Ovary (tissue), 10 donors: ENCODE measurements at places on chromosomes 6 and 20. TPM values are rescaled to one million over a fixed set of nuclear protein-coding genes. Genes with fewer than 3 reads are reported as not detected.

- no peak for DNase-seq
Observed at GRCh38 chr6:14450578-14450977, 333.0 kb downstream of the CD83 start.

DNA sequence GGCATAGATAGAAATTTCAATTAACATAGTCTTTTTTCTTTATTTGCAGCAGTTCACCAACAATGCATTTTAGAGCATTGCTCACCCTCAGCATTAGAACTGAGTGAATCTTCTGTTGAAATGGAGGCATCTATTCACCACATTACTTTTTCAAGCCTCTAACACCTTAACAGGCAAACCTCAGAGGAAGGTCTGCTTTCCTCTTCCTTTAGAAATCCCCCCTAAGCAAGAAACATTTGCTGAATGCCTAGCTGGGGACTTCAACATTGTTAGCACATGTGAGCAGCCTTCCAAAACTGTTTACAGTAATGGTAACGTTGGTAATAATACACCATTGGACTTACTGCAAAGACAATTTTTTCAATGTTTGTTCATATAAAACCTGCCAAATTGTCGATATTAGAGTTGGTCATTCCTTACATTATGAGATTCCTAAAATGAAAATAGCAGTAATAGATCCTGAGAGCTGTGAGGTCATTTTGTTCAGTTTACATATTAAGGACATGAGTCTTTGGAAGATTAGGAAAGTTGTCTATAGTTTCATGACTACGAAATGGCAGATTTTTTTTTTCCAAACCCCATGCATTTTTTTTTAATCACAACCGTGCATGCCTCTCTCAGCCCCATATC, 20.6 kb upstream of the AKIRIN2 start:
- no peak for DNase-seq

DNA sequence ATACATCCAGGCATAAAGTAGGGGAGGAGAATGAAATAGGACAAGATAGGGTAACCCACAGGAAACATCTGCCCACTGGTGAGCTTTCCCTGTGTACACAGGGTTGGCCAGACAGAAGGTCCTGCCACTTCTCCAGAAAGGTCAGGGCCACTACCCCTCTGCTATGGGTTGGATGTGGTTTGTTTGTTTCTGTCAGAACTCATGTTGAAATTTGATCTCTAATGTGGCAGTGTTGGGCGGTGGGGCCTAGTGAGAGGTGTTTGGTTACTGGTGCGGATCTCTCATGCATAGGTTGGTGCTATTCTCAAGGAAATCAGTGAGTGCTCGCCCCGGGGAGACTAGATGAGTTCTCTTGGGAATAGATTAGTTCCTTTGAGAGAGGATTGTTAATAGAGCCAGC, 15.6 kb upstream of the MAS1 start:
- no peak for DNase-seq

- DNase-seq: no peak
Observed at GRCh38 chr6:101883505-101883904, 490.0 kb downstream of the GRIK2 start.

GRCh38 chr6:24412294-24412693, 9.6 kb downstream of the MRS2 start:
- DNase-seq: no peak

DNA sequence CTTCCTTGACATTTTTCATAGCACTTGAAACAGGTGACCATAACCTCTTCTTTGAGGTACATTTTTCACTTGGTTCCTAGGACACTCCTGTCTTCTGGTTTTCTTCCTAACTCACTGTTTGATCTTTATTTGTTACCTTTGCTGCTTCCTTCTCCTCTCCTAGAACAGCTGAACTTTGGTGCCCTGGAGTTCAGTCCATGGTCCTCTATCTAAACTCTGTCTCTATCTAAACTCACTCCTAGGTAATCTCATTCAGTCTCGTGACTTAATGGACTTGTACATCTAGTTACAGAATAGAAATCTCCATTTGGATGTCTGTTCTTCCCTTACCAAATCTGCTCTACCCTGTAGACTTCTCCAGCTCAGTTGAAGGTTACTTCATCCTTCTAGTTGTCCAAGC, 73.7 kb downstream of the SHPRH start:
- no peak for DNase-seq

DNA sequence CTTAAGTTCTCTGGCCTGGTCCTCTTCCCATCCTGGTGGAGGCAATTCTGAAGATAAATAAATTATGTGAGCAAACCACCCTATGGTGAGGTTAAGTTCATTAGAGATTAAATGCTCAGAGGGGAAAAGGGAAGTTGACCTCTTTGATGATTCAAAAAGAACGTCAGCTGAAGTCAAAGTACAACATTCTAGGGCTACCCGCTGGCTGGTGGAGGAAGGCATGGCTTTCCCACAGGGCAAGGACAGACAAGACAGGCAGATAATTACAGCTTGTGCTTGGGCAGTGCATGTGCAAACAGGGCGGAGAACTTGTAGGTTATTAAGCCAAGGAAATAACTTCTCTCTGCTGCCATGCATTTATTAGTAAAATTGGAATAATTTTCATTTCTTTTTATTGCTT, 91.0 kb upstream of the SLC24A3 start:
- no peak for DNase-seq

The SLC35D3 gene
- total RNA-seq: not detected

- peak; percentile 50 for DNase-seq
Observed at GRCh38 chr20:50333812-50334211, 143.2 kb downstream of the CEBPB start.

- DNase-seq: no peak
Observed at GRCh38 chr20:24149881-24150307, 161.3 kb upstream of the GGTLC1 start.

GRCh38 chr6:69280858-69281257, 516.0 kb downstream of the LMBRD1 start:
- DNase-seq: no peak

DNA sequence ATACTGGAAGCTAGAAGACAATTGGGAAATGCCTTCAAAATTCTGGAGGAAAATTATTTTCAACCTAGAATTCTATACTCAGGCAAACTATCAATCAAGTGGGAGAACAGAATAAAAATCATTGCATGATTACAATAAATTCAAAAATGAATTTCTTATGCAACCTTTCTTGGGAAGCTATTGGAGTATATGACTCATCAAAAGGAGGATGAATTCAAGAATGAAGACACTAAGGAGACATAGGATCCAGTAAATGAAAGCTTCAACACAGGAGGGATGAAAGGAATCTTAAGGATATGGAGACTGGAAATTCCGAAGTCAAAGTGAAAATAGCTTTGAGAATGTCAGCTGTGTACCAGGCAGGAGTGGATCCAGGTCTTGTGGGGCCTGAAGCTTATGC, 12.6 kb upstream of the UBR2 start:
- DNase-seq: no peak

GRCh38 chr6:144378437-144378836, 93.3 kb downstream of the UTRN start:
- DNase-seq: no peak

The TRERF1 gene
- 11.7 TPM for total RNA-seq

GRCh38 chr20:2165871-2166270, 64.2 kb downstream of the STK35 start:
- DNase-seq: no peak

DNA sequence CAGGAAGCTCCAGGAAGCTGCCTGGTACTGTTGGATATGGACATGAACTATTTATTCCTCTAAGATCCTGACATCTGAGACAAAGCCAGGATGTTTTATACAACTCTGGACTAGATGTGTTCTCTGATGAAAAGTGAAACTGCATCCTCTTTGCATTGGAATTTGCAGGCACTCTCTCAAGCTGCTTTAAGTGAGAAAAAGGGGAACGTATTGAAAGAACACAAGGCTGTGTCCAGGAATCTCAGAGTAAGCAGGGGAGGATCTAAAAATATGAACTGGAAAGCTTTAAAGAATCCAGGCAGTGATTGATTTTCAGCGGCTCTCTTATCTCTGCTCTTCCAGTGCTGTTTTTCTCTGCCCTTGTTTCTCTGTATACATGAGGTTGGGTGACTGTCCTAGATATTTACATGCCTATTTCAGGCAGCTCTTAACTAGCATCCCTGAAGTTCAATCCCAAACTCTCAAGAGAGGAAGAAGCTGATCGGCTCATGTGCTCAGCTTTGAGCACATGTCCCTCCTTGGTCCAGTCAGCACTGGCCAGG, 193.8 kb downstream of the PLCB4 start:
- no peak for DNase-seq

DNA sequence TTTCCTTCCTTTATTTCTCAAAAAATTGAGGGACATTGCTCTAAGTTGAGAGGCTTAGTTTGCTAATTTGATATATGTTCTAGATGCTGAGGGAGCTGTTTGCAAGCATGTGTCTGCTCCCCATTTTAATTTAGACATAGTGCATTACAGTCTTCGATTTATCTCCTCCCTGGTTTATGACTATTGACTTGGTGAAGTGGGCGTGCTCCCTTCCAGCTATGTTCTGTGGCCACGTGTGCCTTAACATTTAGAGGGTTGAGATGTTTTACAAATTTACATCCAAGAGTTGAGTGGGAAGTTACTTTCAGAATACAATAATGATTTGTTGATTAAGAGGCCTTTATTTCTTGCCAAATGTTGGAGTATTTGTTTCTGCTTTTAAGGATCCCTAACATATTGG, 48.2 kb downstream of the KLHL32 start:
- DNase-seq: no peak

The TP53TG5 gene
- total RNA-seq: 0.42 TPM

DNA sequence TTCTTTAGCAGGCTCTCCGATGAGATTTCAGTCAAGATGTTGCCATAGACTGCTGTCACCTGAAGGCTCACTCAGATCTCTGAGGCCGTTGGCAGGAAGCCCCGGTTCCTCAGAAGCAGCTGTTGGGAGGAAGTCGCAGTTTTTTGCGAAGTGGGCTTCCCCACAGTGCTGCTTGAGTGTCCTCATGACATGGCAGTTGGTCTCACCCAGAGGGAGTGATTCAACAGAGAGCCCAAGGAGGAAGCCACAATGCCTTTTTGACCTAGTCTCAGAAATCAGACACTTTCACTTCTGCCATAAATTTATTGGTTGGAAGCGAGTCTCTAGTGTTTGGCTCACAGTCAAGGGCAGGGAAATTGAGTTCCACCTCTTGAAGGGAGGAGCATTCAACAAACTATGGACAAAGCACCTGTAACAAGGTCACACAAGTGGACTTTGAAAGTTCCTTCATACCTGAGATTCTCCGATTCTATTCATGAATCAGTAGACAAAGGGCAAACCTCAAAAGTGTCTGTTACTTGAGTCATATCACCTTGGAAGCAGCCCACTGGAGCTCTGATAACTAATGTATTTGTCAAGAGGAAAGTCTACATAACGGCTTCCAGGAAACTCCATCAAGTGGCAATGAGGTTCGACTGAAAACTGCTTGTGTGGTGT, 208.3 kb downstream of the TASP1 start:
- DNase-seq: no peak

- no peak for DNase-seq
Observed at GRCh38 chr6:16873698-16874097, 112.4 kb upstream of the ATXN1 start.

GRCh38 chr6:103797738-103798137, 1062.0 kb downstream of the HACE1 start:
- no peak for DNase-seq

- no peak for DNase-seq
Observed at GRCh38 chr6:95328231-95328630, 249.1 kb upstream of the MANEA start.

DNA sequence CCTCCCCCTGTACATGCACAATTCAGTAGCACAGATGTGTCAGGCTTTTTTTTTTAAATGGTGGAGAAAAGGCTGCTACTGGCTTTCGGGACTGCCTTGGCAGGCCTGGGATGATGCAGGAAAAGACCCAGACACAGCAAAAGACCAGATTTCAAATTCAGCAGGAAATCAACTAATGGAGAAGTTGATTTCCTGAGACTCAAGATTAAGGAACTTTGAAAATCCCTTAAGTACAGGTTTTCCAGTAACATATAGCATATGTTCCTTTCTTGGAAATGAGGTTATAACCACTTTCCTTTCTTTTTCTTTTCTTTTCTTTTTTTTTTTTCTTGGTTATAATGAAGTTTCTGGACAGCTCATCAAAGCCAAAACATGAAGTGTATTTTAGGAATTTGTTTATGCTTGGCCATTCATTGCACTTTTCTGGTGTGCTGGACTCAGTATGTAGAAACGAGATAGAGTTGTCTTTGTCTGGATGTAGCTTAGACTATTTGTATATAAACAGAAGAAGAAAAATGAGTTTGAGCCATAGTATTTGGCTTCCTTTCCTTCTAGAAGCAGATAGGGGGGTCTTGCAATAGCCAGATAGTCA, 119.4 kb downstream of the SASH1 start:
- no peak for DNase-seq

GRCh38 chr6:161701056-161701455, 427.2 kb upstream of the AGPAT4 start:
- no peak for DNase-seq

DNA sequence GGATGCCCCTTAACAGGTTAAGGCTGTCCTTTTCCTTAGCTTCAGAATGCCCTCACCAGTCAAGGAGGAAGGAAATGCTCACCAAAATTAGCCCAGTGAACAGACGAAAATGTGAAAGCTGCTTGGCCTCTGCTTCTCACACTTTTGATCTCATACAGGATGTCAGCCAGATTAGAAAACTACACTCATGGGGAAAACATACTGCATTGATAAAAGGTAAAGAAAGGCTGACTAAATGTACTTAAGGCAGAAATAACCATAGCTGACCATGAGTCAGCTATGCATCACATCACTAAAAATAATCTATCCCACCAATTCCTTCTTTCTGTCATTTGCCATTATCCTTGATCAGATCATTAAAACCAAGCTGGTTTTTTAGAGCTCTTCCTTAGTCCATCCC, 198.4 kb upstream of the TENT5A start:
- DNase-seq: no peak

DNA sequence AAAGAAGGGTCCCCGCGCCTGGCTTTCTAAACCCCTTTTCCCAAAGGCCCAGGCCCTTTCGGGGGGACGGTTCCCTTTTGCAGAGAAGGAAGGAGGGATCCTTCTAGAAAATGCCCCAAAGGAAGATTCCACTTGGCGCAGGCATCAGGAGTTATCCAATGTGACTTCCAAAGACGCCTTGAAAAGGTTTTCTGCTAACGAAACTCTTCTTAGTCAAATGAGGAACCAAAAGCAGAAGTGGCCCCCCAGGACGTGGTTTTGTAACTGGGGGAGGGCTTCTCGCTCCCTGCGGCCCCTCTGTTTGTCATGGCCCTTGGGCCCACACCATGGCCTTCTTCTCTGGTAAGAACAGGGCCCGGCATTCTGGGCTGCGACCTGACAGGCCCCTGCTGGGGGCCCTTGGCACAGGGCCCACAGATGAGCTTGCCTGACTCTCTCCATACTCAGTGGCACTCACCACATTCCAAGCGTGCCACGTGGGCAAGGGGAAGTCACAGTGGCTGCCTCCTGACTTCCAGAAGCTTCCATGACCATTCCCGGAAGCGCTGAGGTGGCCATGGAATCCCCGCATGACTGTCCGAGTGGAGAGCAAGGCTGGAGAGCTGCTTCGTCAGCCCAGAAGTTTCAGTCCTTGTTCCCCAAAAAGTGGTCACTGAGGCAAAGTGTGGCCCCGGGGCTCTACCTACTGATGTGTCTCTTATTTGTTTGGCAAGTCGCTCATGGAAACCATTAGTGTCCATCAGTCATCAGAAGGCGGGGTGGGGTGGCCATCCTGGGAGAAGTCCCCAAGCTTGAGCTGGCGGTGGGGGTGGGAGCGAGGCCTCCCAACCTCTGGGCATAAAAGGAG, 834 bp upstream of the CTSZ start:
- DNase-seq: no peak
